ENCODE measurements at places on chromosomes 6 and 20.

GRCh38 chr6:105459864-105460263 lies 57.0 kb upstream of the PREP start:
- no peak for DNase-seq

- no peak for DNase-seq
Measured at GRCh38 chr6:100335991-100336390, 128.7 kb downstream of the SIM1 start.

GRCh38 chr6:87784690-87785089 lies 82.7 kb upstream of the AKIRIN2 start:
- no peak for DNase-seq

- DNase-seq: no peak
Measured at GRCh38 chr6:41464481-41464880, 81.7 kb upstream of the FOXP4 start.

- no peak for DNase-seq
Measured at GRCh38 chr20:44052166-44052565, 134.8 kb downstream of the JPH2 start.

DNA sequence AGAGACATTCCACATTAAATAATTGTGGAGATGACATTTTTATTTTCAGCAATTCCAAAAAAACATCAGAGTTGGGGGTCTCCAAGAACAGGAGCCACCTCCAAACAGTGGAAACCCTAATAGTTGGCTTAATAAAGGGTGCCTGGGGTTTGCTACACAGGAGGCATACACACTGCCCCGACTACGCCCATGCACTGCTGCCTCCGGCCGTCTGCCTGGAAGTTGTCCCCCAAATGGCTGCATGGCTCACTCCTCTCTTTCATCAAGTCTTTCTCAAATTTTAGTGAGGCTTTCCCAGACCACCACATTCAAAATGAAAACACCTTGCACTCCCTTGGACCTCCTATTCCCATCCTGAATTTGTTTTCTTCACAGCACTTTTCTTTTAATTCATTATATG lies 58.8 kb downstream of the ZMYND8 start:
- no peak for DNase-seq

GRCh38 chr6:5361396-5361795 lies 100.1 kb downstream of the FARS2 start:
- no peak for DNase-seq

Measured in neural crest cell (in vitro differentiated cells).